Stomach (tissue), 19 donors: ENCODE measurements at places on chromosomes 4 and X. TPM values are rescaled to one million over a fixed set of nuclear protein-coding genes. Genes with fewer than 3 reads are reported as not detected.

Gene RPL9
- 2,170 TPM for polyA plus RNA-seq

Gene RPA4
- polyA plus RNA-seq, result not detected

Gene GIMD1
- polyA plus RNA-seq, result not detected

Gene GPR143
- 2.3 TPM for polyA plus RNA-seq

Gene NXF3
- polyA plus RNA-seq, result 0.62 TPM

Gene GAGE13
- not detected for polyA plus RNA-seq

Gene GAGE12H
- polyA plus RNA-seq, result not detected

Gene MAGEA6
- not detected for polyA plus RNA-seq

Gene SPIN2B
- 10.3 TPM for polyA plus RNA-seq

Gene NR3C2
- polyA plus RNA-seq, result 2.0 TPM

Gene ZBTB49
- 1.2 TPM for polyA plus RNA-seq

Gene MAGEB10
- not detected for polyA plus RNA-seq

Gene PHEX
- not detected for polyA plus RNA-seq

Gene FAM9C
- not detected for polyA plus RNA-seq

Gene PNMA5
- not detected for polyA plus RNA-seq

Gene PAK3
- polyA plus RNA-seq, result 0.55 TPM

Gene CTAG2
- 2.9 TPM for polyA plus RNA-seq

Gene DCHS2
- polyA plus RNA-seq, result 1.2 TPM

Gene KDR
- 1.1 TPM for polyA plus RNA-seq

Gene CCNG2
- 14.1 TPM for polyA plus RNA-seq

Gene ARR3
- polyA plus RNA-seq, result not detected

Gene SHROOM2
- 1.3 TPM for polyA plus RNA-seq

Gene PPP2R2C
- 5.0 TPM for polyA plus RNA-seq

Gene FSTL5
- not detected for polyA plus RNA-seq

Gene ARMCX4
- 4.5 TPM for polyA plus RNA-seq

Gene MAGEA8
- polyA plus RNA-seq, result not detected

Gene MAGEA11
- polyA plus RNA-seq, result not detected

Gene GNRHR
- not detected for polyA plus RNA-seq

Gene PAGE5
- polyA plus RNA-seq, result not detected

Gene HPRT1
- polyA plus RNA-seq, result 34.5 TPM

Gene SMARCA1
- polyA plus RNA-seq, result 12.6 TPM

Gene ALAS2
- not detected for polyA plus RNA-seq

Gene ZDHHC15
- polyA plus RNA-seq, result 0.15 TPM

Gene USP17L26
- not detected for polyA plus RNA-seq

Gene SSX3
- polyA plus RNA-seq, result not detected

Gene GPM6B
- polyA plus RNA-seq, result 1.1 TPM

Gene SORCS2
- polyA plus RNA-seq, result 0.15 TPM

Gene BTC
- polyA plus RNA-seq, result 5.6 TPM

Gene CTSO
- polyA plus RNA-seq, result 3.9 TPM

Gene ADGRG4
- polyA plus RNA-seq, result not detected

Gene KCNE5
- not detected for polyA plus RNA-seq

Gene ADH1C
- 29.9 TPM for polyA plus RNA-seq

Gene KLB
- polyA plus RNA-seq, result 0.61 TPM

Gene TLR7
- 0.31 TPM for polyA plus RNA-seq

Gene CFAP99
- polyA plus RNA-seq, result 0.05 TPM

Gene NALF2
- not detected for polyA plus RNA-seq

Gene AFM
- 0.05 TPM for polyA plus RNA-seq

Gene POF1B
- 20.6 TPM for polyA plus RNA-seq

Gene PF4V1
- polyA plus RNA-seq, result not detected

Gene ANAPC10
- polyA plus RNA-seq, result 14.5 TPM

Gene OCRL
- 7.9 TPM for polyA plus RNA-seq

Gene FAM13A
- polyA plus RNA-seq, result 12.3 TPM

Gene TCEANC
- polyA plus RNA-seq, result 1.2 TPM

Gene DRD5
- not detected for polyA plus RNA-seq

Gene MAGEC2
- not detected for polyA plus RNA-seq

Gene CXCL11
- not detected for polyA plus RNA-seq

Gene MUC7
- not detected for polyA plus RNA-seq
